ENCODE measurements at places on chromosomes 1 and 21. TPM values are rescaled to one million over a fixed set of nuclear protein-coding genes. Genes with fewer than 3 reads are reported as not detected.

VHLL gene
- not detected for polyA plus RNA-seq

MXRA8 gene
- polyA plus RNA-seq: 3.6 TPM

VAV3 gene
- 33.7 TPM for polyA plus RNA-seq

NT5C1A gene
- polyA plus RNA-seq: not detected

TMCO4 gene
- not detected for polyA plus RNA-seq

BRINP2 gene
- polyA plus RNA-seq: 10.1 TPM

SELENBP1 gene
- polyA plus RNA-seq: 0.83 TPM

HS2ST1 gene
- 14.2 TPM for polyA plus RNA-seq

PODN gene
- polyA plus RNA-seq: not detected

SERPINC1 gene
- not detected for polyA plus RNA-seq

GUCA2B gene
- not detected for polyA plus RNA-seq

GPATCH3 gene
- polyA plus RNA-seq: 1.6 TPM

PMF1 gene
- polyA plus RNA-seq: 18.5 TPM

CDA gene
- polyA plus RNA-seq: 7.1 TPM

XKR8 gene
- 6.9 TPM for polyA plus RNA-seq

ADGRL4 gene
- 0.76 TPM for polyA plus RNA-seq

OR10Z1 gene
- polyA plus RNA-seq: not detected

NRDC gene
- 108 TPM for polyA plus RNA-seq

SPATA1 gene
- polyA plus RNA-seq: not detected

ATP1A4 gene
- not detected for polyA plus RNA-seq

OR10J4 gene
- polyA plus RNA-seq: not detected

ETV3L gene
- not detected for polyA plus RNA-seq

NPHS2 gene
- polyA plus RNA-seq: not detected

C1orf116 gene
- not detected for polyA plus RNA-seq

LENEP gene
- polyA plus RNA-seq: not detected

PRAMEF11 gene
- polyA plus RNA-seq: not detected

WNT3A gene
- polyA plus RNA-seq: not detected

NIBAN1 gene
- not detected for polyA plus RNA-seq

ERICH3 gene
- 11.1 TPM for polyA plus RNA-seq

SLAMF7 gene
- not detected for polyA plus RNA-seq

PDZK1 gene
- 5.2 TPM for polyA plus RNA-seq

LCE1D gene
- polyA plus RNA-seq: not detected

RAB25 gene
- polyA plus RNA-seq: not detected

TESK2 gene
- 1.2 TPM for polyA plus RNA-seq

SLAMF9 gene
- not detected for polyA plus RNA-seq

AADACL4 gene
- polyA plus RNA-seq: not detected

CD1D gene
- polyA plus RNA-seq: 0.39 TPM

SSX2IP gene
- polyA plus RNA-seq: 45.4 TPM

FAM151A gene
- polyA plus RNA-seq: not detected

ZFYVE9 gene
- polyA plus RNA-seq: 13.6 TPM

GPR89A gene
- 85.3 TPM for polyA plus RNA-seq

KIF17 gene
- polyA plus RNA-seq: 1.6 TPM
